Endothelial cell of umbilical vein (primary cell): ENCODE measurements at places on chromosomes 7 and 10. TPM values are rescaled to one million over a fixed set of nuclear protein-coding genes. Genes with fewer than 3 reads are reported as not detected.

DNA sequence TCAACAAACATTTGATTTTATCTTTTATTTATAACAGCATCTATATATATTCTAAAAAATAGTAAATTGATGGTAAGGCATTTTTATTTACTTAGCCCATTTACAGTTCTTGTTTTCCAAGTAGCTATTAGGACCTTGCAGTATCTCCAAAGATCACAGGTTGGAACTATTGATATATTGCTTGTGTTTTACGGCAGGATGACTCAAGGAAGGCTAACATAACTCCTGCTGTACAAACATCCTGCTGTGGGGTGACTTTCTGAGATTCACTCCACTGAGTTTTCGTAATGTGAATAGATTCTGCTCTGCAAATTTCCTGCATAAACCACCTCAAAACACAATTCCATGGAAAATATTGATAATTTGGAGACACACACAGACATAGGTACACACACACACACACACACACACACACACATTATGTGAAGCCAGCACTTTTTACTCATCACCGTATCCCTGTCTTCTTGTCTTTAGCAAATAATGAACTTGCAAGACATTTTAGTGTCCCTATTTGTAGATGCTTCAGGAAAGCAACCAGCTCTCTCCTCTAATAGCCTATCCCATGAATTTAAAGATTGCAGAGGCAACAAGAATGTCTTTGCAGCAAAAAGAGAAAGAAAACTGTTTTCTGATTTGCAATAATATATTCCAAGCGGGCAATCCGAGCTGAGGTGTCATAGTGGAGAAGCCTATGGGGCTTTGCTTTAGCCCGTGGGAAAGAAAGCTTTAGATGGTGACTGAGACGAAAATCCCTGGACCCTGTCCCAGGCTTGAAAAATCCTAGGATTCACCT, 722 bp downstream of the AGR2 start:
- DNase-seq, result no peak

- no peak for DNase-seq
These were observed 221.6 kb downstream of the DGKI start for GRCh38 chr7:137625197-137625596.

GRCh38 chr7:37247861-37248260, 200.8 kb downstream of the ELMO1 start:
- DNase-seq, result peak; percentile 40

- no peak for DNase-seq
These were observed 18.8 kb upstream of the SH2D4B start for GRCh38 chr10:80518807-80519360.

DNA sequence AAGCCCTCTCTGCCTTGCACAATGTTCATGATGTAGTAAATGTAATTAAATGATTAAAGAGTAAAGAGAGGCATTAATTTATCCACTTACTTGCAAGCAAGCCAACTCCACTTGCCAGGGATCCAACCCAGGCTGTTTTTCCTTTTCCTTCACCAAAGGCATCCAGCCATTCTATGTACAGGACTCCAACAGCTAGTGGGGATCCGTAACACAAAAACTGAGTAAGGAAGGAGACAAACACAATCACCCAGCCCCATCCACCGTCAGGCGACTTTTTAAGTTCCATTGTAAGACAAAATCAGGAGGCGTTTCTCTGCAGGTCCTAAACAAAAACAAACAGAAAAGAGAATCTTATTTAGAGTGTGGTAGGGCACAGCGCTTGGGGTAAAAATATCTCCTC, 25.6 kb downstream of the SLC16A9 start:
- no peak for DNase-seq

The ASZ1 gene
- total RNA-seq, result not detected in 2 replicates

The TET1 gene
- 1.3 and 1.5 TPM in 2 replicates for total RNA-seq

The SAP25 gene
- 2.4 and 3.2 TPM in 2 replicates for total RNA-seq
